Stimulated activated CD4-positive, alpha-beta T cell treated with anti-CD3 and anti-CD28 coated beads, Interleukin-1b, Interleukin-23, amount 100 ng/mL, for 1 hour (primary cell): ENCODE measurements at places on chromosomes 2 and 18.

DNA sequence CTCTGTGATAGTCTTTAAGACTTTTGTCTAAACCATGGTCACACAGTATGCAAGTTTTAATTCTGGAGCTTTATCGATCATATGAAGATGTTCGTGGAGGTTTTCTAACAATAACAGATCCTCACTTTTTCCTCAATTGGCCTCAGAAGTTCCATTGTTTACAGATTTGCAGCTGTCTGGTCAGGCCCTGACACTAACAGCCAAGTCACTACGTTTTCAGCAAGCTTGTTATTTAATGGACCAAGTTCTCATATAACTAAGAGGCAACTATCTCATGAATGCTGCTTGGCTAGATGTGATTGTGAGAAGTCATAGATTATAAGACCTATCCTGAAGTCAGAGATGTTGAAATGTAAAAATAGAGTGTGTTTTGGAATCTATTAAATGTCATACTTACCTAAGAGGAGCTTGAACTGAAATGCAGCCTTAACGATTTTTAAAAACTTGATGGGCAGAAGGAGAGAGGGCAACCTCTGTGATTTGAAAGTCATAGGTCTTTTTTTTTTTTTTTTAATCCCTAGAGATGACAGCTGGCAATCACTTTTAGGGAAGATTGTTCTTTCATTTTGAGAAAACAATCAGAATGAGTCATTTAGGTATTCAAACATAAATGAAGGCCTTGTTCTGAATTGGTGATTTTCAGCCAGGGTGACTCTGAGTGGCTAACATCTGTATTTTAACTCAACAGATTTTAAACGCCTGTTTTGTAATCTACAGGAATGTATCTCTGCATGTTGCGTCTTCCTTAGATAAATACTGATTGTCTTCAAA, 48.4 kb upstream of the NEMP2 start:
- no peak for DNase-seq

- no peak for DNase-seq
These were observed 14.1 kb downstream of the SLC4A3 start for GRCh38 chr2:219641390-219642068.

DNA sequence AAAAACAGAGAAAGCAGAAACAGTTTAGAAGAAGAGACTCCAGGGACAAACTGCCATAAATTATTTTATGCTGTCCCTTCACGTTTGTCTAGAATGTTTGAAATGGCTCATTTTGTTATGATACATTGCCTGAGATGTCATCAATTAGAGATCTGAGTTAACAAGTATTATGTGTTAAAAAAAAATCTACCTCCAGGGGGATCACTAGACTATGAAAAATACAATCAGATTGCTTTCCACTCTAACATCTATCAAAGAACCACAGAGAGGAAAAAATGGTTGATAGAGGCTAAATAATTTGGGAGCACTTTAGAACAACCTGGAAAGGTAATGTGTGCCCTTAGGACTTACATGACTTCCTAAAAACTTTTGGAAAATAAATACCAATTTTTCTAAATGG, 103.8 kb upstream of the CCDC150 start:
- DNase-seq = no peak

GRCh38 chr18:8625461-8626092, 16.3 kb downstream of the RAB12 start:
- DNase-seq = no peak

GRCh38 chr2:104077573-104077972, 776.3 kb upstream of the POU3F3 start:
- DNase-seq = no peak

DNA sequence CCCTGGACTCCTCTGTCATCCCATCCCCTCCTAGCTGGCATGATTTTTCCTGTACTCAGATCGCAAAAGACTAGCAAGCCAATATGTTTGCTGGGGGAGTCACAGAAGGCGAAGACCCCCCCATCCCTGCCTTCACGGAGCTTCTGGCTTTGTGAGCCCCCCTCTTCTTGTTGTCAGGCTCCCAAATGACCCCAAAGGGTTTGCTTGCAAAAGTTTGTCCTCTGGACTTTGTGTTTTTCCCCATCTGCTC, 169.9 kb downstream of the SMAD7 start:
- no peak for DNase-seq

- DNase-seq = no peak
These were observed 4.0 kb downstream of the REEP1 start for GRCh38 chr2:86333378-86333777.

GRCh38 chr2:23590241-23590869, 205.4 kb downstream of the KLHL29 start:
- DNase-seq = no peak

GRCh38 chr18:22613058-22613690, 195.5 kb upstream of the CTAGE1 start:
- no peak for DNase-seq

GRCh38 chr2:4962419-4962818, 729.8 kb upstream of the SOX11 start:
- no peak for DNase-seq

DNA sequence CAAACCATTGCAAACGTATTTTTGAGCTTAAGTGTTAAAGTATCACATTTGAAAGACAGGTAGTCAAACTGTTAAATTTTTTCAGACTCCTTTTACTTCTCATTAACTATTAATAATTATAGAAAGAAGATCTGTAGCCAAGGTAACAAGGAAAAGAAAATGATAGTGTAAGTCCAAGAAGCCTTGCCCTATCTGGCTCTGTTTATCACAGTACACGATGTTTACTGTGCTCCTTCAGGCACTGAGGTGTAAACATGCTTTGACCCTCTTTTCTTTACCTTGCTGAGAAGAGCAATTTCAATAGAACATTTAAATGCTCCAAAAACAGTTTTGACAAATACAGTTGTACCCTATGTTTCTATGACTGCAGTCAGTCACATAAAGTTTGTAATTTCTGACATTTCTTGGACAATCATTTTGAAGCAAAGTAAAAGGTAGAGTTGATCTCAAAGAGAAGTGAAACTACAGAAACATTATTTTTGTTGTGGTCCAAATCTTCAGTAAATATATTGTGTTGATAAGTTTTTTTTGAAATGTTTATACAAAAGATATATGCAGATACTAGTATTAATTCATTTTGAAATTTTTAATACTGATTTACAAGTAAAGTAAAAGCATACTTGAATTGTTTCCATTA, 152.6 kb upstream of the KYNU start:
- no peak for DNase-seq

- DNase-seq = no peak
These were observed 40.8 kb downstream of the KATNAL2 start for GRCh38 chr18:46958209-46958608.

DNA sequence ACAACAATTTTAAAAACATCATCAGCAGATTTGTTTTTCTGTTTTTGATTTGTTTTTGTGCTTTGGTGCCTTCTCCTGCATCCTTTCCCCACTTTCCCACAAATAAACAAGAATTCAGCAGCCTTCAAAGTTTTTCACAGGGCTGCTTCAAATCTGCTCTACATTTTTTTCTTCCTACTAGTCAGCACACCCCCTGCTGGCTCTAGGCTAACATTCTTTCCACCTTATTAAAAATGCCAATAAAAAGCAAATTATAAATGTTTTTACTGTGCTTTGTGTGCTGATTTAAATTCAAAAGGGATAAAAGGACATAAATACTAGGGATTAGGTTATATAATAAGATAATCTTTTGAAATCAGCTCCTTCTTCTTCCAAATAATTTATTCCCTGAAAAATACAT, 6.2 kb upstream of the CNTNAP5 start:
- DNase-seq = no peak

- no peak for DNase-seq
These were observed 503 bp downstream of the ANXA4 start for GRCh38 chr2:69742322-69742952.

DNA sequence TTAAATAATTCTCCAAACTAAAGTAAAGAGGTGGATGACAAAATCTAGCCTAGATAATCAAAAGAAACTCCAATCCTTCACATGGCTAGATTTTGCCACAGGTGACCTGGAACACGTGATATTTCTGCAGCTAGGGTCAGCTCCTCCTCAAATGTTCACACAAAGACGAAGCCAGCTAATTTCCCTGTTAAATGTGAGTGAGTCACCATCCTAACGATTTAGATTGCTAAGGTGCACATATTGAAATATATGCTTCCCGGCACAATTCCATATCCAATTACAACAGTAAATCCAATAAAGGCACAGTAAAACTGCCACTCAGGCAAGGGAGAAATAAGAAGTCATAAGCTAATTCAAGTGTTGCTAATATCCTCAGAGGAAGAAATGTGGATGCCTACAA, 28.7 kb downstream of the IKZF2 start:
- no peak for DNase-seq

GRCh38 chr2:173076581-173077345, 1.1 kb downstream of the MAP3K20 start:
- DNase-seq = no peak

- DNase-seq = no peak
These were observed 315.8 kb downstream of the ZNF516 start for GRCh38 chr18:76179257-76179656.

GRCh38 chr2:68089961-68090360, 27.2 kb upstream of the C1D start:
- no peak for DNase-seq

DNA sequence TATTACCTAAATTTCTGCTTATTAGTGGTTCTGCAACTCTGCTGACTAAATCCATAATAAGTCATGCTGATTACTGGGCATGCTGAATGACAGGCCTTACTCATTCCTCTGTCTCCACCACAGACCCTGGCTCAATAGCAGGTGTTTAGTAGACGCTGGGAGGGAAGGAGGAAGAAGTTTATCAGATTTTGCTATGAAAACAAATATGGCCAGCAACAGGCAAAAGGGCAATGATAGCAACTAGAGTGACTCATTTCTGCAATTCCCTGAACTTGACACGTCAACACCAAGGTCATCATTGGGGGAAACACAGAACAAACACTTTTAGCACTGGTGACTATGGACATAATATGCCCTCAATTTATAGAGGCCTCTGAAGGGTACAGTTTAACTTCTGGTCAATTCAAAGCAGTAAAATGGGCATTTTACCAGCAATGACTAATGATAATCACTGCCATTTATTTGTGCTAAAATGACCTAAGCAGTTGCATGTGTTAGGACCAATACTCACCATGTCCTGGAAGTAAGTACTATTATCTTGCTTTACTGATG, 35.2 kb downstream of the TMEM163 start:
- no peak for DNase-seq

DNA sequence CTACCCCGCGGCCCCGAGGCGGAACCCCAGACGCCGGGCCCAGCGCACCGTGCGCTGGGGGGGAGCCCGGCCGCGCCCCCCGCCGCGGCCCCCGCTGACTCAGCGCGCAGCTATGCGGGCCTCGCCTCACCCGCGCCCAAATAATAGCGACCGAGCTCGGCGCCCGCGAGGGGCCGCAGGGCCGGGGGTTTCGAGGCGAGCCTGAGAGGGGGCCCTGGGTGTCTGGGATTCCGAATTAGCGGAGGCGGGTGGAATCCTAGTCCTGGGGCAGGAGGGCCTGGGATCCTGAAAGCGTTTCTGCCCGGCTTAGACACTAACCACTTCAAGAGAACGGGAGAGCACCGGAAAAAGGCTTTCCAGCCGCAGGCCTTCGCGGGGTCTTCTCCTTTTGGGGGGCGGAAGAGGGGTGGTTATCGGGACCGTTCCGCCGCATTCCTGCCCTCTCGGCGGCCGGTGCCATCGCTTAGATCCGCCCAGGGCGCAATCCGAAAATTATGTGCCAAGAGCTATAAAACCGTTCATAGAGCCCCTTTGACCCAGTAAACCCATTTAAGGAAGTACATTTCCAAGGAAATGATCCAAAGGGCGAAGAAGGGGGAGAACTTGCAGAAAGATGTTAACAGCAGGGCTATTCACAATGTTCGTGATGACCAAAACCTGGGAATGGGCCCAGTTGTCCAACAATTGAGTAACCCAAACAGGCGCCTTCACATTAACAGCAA, 681 bp upstream of the ROCK2 start:
- no peak for DNase-seq

DNA sequence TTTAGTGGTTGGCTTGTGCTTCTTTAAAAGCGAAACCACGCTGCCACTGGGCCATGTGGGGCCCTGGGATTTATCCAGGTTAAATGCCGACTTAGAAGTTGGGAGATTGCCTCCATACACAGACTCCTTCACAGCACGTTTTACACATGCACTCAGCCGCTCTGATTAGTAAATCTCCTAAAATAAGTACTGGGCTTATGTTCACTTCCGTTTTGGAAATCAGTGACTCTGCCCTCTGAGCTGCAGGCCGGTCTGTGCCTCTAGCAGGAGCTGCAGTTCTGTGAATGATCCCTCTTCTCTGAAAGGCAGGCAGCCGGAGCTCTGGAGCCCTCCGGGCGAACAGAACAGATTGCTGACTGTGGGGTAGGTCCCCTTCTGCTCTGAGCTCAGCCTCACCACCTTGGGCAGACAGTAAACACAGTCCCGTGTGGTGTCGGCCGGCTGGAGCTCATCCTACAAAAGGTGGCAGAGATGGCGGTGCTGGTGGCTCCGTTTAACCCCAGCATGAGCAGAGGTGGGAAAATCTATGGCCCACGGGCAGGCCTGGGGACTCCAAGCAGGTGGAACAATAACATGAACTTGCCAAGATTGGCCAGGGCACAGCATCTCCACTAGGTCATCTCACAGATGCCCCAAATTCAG, 9.8 kb upstream of the RAB17 start:
- no peak for DNase-seq

- no peak for DNase-seq
These were observed 31.1 kb downstream of the TOGARAM2 start for GRCh38 chr2:29012211-29012681.

DNA sequence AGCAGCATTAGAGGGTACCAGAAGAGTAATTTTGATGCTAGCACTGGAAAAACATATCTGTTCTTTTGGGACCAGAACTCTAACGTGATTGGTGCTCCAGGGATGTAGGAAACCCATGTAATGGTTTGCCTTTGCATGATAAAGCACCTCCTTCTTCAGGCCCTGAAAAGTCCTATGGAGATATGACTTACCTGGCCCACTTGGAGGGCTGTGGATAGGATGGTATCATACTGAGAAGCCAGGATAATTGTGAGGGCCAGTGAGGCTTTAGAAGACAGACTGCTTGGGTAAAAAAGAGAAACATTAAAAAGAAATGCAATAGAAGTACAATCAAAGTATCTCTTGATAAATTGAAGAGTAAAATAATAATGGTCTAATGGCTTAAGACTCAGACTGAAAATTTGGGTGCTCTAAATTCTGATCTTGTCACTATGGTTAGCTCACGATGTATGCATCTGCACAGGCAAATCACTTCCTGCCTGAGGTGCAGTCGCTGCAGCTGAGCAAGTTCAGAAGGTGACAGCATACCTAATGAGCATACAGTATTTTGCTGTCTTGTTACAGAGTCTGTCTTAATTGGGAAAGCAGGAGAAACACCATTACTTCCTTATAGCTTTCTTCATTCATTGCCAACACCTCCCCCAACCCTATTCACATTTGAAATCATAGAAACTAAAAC, 371.5 kb downstream of the NUP35 start:
- no peak for DNase-seq
